ENCODE measurements at places on chromosomes 3 and 15. TPM values are rescaled to one million over a fixed set of nuclear protein-coding genes. Genes with fewer than 3 reads are reported as not detected.

CHRNA3 gene
- 0.46 TPM for total RNA-seq

- DNase-seq: no peak
Measured at GRCh38 chr3:102536456-102536855, 101.6 kb downstream of the ZPLD1 start.

- no peak for DNase-seq
Measured at GRCh38 chr3:8557298-8557697, 55.7 kb downstream of the LMCD1 start.

GRCh38 chr3:151169262-151169947, 33.6 kb downstream of the GPR171 start:
- no peak for DNase-seq

GRCh38 chr15:85718981-85719380, 75.7 kb downstream of the KLHL25 start:
- DNase-seq: no peak

DNA sequence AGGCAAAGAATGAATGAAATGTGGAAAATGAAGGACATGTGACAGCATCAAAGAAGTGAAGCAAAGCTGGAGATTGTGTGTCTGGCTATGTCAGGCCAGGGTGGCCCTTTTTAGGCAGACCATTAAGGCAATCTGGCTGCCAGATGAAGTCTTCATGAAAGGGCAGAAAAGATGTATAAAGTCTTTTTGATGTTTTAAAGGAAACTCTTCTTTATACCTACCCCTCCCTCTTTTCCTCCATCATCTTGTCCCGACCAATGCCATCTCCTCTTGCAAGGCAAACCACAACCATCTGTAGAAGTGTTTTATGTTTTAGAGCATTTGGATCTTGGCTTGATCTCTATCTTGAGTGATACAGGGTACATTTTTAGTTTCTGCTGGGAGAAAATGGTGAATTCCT, 259.2 kb downstream of the LSAMP start:
- DNase-seq: no peak

GRCh38 chr3:110542552-110543150, 529.0 kb upstream of the NECTIN3 start:
- DNase-seq: no peak

DNA sequence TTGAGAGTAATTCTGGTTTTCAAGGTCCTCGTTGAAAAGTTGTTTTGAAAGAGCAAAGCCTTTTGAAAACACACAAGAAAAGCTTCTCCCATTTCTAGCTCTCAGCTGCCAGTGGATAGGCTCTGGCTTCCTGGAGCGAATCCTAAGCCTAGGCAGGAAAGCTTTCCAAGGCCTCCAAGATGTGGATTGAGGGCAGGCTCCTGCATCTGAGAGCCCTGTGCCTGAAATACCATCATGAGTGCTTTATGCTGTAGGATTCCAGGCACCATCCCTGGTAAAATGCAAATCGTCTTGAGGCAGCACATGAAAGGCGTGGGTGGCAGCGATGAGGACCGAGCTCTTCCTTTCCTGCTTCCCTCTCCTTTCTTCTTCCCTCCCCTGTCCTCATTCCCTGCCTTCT, 60.7 kb upstream of the CORO2B start:
- DNase-seq: no peak
